Stimulated activated CD8-positive, alpha-beta memory T cell treated with anti-CD3 and anti-CD28 coated beads, Interleukin-4, amount 100 ng/mL, for 1 hour (primary cell): ENCODE measurements at places on chromosomes 13 and 19.

DNA sequence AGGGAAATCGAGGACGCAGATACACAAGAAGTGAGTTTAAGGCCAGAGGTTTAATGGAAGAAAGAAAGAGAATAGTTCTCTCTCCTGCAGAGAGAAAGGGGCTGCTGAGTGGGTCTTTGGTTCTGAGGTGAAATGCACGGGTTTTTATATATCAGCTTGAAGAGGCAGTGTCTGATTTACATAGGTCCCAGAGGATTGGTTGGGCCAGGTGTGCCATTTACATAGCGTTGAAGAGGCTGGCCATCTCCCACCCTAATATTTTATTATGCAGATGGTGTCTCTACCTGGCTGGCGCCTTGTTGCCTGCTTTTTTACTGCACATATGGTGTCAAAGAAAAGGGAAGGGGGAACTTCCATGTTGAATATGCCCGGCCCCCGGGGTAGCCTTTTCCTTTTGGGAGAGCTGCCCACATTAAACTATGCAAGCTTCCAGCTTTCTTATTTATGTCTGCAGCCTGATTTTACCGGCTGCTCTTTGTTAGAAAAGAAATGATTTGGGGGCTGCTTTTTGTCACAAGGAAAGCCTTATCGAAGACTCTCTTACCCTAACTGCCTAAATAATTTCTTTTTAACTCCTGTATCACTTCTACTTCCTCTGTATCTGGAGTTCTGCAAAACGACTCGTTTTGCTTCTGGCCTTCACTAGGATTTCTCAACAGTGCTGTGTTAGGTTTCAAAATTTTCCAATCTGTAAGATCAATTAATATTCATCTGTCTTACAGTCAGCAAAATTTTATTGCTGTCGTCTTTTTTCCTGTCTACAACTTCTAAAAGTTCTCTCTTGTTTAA, 268.5 kb downstream of the B3GLCT start:
- no peak for DNase-seq

- DNase-seq, result no peak
Observed at GRCh38 chr13:114096031-114096485, 36.4 kb downstream of the RASA3 start.

- no peak for DNase-seq
Observed at GRCh38 chr13:75881109-75881775, 245.1 kb downstream of the LMO7 start.

DNA sequence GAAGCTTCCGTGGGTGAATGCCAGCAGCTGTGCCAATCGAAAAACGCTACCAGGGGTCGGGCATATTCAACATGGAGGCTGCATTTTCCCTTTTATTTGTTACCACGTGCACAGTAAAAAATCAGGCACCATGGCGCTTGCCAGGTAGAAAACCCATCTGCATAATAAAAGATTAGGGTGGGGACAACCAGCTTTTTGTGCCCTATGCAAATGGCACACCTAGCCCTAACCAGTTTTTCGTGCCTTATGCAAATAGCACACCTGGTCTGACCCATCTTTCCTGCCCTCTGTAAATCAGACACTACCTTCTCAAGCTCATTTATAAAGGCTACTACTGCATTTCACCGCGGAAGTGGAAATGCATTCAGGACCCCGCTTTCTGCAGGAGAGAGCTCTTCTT, 62.1 kb upstream of the FREM2 start:
- DNase-seq, result no peak

GRCh38 chr13:36712770-36713169, 39.0 kb downstream of the SERTM1 start:
- DNase-seq, result no peak

DNA sequence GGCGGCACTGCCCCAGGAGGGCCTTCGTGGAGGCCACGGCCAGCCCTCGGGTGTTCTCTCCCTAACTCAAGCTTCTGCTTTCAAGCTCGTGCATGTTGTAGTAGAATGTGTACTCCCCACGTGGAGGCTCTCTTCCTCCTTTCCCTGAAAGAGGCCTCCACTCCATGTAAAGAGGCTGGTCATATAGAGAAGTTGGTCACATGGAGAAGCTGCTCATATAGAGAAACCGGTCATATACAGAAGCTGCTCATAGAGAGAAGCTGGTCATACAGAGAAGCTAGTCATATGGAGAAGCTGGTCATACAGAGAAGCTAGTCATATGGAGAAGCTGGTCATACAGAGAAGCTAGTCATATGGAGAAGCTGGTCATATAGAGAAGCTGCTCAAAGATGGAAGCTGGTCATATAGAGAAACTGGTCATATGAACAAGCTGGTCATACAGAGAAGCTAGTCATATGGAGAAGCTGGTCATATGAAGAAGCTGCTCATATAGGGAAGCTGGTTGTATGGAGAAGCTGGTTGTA, 152.5 kb downstream of the COL4A1 start:
- DNase-seq, result no peak

- DNase-seq, result no peak
Observed at GRCh38 chr19:58556622-58557220, 1.7 kb downstream of the UBE2M start.

DNA sequence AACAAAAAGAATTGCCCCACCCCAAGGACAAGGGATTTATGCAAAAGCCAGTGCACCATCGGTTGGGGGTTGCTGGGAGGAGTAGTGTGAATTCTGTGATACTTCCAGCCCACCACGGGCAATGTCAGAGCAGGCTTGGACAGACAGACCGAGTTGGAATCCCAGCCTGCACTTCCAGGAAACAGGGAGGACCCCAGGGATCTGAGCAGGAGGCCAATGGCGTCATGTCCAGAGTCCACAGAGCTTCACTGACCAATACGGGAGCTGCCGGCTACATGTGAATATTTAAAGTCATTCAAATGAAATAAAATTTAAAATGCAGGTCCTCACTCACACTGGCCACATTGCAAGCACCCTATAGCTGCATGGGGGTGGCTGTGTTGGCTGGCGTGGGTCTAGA, 10.9 kb downstream of the ZNRF4 start:
- no peak for DNase-seq

DNA sequence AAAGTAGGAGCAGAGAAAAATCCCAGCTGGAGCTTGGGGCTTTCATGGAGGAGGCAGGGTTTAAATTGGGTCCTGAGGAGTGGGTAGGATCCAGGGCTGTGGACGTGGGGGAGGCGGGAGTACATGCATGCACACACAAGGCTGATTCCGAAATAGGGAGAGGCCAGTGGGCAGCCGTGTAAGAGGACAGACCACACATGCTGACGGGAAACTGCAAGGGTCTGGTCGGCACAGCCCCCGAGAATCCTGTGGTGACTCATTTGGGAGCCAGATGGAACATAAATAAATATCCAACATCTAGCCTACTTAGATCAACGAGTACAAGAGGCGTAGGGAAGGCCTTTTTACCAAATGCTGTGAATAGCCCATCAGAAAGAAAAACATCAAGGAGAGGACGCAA, 216.3 kb upstream of the ZNF507 start:
- DNase-seq, result no peak

DNA sequence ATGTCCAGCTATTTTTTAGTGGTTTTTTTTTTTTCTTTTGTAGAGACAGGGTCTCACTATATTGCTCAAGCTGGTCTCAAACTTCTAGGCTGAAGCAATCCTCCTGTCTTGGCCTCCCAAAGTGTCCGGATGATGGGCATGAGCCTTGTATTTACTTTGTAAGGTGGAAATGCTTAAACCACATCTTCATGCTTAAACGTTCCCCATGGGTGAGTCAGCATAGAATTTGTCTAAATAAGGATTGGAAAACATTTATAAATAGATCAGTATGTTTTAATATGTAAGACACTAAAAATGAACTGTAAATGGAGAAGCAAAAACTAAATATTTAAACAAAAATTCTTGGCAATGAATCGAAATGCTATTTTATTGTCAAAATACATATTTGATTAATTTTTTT, 698.0 kb downstream of the PCDH9 start:
- no peak for DNase-seq

DNA sequence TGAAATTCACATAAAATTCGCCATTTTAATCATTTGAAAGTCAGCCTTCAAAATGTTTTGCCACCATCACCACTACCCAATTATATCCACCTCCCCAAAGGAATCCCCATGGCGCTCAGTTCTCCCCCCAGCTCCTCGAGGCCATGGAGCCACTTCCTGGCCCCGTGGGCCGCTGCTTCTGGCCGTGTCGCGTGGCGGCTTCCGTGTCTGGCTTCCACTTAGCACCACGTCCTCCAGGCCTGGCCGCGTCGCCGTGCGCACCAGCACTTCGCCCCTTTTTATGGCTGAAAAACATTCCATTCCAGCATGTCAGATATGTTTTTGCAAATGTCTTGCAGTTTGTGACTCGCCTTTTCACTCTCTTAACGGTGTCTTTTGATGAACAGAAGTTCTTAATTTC, 46.7 kb upstream of the DCUN1D2 start:
- no peak for DNase-seq

DNA sequence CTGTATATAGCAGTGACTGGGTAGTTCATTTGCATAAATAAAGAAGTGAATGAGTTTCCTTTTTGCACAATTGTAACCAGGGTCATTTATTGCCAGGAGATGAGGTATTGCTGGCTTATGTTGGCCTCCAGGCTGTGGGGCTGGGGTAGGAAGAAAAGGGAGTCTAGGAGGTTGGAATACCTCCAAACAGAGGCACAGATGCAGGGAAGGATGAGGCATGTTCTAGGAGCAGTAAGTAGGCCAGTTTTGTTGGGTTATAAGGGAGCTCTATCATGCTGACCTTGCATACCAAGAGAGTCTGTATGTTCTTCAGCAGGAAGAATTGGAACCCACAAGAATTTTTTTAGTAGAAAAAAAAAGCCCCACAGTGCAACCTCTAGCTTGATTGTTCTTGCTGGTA, 17.2 kb upstream of the CYSLTR2 start:
- DNase-seq, result no peak

- DNase-seq, result no peak
Observed at GRCh38 chr13:74646091-74646490, 511.9 kb upstream of the KLF12 start.

DNA sequence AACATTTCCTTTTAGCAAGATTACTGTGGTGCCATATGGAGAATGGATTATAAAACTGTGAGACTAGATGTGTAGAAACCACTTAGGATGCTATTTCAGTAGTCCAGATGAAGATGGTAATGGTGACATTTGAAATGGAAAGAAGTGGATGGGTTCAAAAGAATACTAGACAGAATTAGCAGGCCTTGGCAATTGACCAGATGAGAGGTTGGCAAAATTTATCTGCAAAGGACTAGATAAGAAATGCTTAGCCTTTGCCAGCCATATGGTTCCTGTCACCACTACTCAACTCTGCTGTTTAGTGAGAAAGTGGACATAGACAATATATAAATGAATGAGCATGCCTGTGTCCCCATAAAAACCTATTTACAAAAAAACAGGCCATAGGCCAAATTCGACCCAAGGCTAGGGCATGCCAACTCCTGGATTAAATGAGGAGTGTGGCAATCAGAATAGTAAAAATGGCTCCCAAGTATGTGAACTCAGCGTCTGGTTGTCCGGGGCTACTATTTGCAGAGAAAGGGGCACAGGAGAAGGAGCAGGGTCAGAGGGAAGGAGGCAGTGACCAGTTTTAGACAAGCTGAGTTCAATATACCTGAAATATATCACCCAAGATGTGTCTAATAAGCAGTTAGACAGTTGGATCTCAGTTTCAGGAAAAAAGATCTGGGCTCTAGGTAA, 98.4 kb downstream of the ENOX1 start:
- no peak for DNase-seq

- no peak for DNase-seq
Observed at GRCh38 chr13:25873242-25873612, 178.6 kb downstream of the SHISA2 start.

- DNase-seq, result no peak
Observed at GRCh38 chr19:10749435-10750384, 31.8 kb downstream of the DNM2 start.

DNA sequence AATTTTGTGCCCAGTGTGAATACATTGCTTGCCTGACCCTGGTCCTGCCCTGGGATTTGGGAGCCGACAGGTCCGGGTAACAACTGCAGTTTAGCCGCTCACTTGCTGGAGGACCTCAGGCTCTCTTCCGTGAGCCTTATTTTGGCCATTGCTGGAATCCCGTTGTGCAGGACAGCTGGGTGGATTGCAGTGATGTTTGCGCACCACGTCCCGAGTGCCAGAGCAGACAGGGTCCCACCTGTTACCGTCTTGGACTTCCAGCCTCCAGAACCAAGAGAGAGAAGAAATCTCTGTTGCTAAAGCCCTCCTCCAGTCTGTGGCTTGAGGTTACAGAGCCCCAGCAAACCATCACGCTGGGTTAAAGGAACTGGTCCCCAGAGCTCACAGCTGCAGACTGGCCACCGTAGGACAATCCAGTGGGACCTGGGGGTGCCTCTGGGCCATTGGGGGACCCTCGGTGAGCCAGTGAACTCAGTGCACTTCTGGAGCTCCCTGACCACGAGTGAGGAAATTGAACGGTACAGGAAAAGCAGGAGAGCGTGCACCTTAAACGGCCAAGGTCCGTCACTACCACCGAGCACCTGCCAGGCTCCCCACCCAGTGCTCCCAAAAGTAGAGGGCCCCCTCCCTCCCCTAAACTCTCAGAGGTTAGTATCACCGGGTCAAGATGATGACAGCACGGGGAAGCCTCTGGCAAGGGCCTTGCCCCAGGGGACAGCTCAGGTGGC, 92.9 kb downstream of the GNG7 start:
- DNase-seq, result no peak

DNA sequence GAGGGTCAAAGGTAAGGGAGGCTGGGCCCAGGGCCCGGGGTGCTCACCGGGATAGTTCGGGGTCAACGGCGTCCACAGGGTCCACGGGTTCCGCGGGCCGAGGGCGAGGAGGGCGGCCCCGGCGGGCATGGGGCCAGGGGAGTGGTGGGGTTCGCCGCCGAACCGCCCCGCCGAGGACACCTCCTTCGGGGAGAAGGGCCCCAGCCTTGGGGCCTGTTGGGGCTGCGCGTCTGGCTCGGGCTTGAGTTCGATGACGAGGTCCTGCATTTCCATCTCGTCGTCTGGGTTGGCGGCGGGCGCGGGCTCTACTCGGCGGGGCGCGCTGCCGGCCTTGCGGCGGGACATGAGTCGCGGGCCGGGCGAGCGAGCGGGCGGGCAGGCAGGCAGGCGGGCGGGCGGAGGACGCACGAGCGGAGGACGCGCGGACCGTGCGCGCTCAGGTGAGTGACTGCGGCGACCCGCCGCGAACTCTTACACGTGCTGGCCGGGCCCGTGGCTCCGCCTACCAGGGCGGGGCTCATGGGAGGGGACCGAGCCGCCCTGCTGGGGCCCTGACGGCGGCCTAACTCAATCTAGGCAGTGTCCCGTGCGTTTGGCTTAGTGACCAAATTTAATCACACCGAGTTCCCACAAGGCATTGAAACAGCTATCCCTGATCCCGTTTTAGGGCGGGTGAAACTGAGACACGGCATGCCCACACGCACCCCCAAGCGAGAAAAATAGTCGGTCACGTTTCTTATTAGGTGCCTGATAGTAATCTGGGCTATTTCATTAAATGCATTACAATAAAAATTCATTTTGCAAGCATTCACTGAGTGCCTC, at the start of gene ZNF296:
ZNF296 (minus strand) TSS at position 450 of the 822 bp plus-strand sequence; CDS start at position 345, 105 bp downstream.
- DNase-seq, result no peak
